ENCODE measurements at places on chromosomes 6 and 20. TPM values are rescaled to one million over a fixed set of nuclear protein-coding genes. Genes with fewer than 3 reads are reported as not detected.

ZC2HC1B gene
- total RNA-seq = 0.84 TPM

TBX18 gene
- total RNA-seq = not detected

OR2H1 gene
- not detected for total RNA-seq

SCRT2 gene
- not detected for total RNA-seq

AKAP7 gene
- total RNA-seq = 8.3 TPM

BMP7 gene
- not detected for total RNA-seq

PPP1R3G gene
- total RNA-seq = 0.24 TPM

ANKEF1 gene
- total RNA-seq = 3.0 TPM

CFB gene
- total RNA-seq = not detected

ULBP1 gene
- total RNA-seq = 0.12 TPM

DNA sequence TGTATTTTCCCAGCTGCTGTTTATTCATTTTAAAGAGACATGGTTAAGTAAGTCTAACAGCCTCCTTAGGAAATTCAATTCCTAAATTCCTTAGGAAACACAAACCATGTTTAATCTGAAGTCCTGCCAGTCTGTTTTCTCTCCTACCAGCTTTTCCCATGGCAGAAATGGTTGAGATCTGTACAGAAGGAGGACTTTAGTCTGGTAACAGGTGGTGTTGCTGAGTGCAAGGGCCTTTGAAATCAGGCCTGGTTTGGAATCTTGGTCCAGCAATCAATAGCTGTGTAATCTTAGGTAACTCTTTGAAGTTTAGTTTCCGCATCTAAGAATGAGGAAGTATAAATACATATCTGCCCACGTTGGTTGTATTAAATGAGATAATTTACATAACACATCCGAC is 232.5 kb downstream of the LAMA2 start:
- no peak for DNase-seq

- no peak for DNase-seq
Measured at GRCh38 chr6:112130878-112131277, 43.5 kb downstream of the FAM229B start.

DNA sequence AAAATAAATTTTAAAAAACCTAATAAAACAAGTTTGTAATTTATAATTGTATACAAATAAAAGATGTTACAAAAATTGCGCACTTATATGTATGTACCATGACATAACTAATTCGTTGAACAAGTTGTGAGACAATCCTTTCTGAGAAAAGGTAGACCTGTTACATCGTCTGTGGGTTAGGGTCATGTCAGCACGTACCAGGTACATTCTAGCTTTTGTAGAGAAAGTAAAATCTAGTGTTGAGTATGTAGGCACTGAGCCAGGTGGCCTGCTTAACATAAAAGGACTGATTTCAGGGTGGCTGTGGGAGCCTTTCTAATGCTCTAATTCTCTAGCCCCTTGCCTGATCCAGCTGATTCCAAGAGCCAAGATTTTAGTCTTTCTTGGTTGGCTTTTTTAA is 10.4 kb downstream of the RPL7L1 start:
- no peak for DNase-seq

DNA sequence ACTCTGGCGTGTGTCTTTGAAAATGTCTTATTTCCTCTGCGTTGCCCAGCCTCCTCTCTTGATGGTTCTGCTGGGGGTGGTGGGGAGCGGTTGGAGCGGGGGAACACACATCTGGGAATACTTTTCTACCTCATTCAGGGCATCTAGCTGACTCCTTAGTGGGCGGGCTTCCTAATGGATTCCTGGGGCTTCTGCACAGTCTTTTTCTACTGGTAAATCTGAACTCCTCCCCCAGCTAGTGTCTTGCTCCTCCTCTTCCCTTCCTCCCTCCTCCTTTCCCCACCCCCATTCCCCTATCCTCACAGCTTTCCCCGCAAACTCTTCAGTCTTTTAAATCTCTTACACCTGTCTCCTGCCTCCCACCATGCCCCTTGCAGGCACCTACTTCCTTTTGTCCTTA is 74.4 kb downstream of the PRL start:
- no peak for DNase-seq

GRCh38 chr6:135883045-135883444 is 31.5 kb downstream of the PDE7B start:
- DNase-seq = no peak

DNA sequence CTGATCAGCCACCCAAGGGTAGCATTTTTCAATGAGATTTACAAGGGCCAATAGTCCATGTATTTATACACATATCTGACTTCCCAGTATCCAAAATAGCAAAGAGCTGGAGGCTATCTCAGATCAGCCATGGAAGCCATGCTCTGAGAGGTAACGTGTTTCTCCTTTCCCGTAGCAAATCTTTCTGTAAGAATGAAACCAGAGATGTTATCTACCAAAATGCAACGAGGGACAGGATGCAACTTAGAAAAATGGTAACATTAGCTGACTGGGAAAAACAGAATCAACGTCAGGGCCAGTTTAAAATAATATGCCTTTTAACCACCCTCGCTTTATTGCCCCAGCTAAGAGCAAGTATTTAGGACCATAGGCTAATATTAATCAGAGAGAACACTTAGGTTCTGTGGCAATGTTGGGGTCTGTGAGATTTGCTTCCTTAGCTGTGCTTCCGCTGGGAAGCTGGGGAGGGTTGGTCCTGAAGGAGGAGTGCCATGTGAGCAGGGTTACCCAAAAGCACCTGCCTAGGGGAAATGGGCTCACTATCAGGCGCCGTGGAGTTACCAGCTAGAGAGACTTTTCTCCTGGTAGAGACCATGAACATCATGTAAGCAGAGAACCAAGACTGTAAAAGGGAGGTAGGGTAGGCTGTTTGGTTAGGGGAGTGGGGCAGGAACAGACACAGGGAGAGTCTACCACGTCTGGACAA is 1.2 kb downstream of the ZNF831 start:
- no peak for DNase-seq

DNA sequence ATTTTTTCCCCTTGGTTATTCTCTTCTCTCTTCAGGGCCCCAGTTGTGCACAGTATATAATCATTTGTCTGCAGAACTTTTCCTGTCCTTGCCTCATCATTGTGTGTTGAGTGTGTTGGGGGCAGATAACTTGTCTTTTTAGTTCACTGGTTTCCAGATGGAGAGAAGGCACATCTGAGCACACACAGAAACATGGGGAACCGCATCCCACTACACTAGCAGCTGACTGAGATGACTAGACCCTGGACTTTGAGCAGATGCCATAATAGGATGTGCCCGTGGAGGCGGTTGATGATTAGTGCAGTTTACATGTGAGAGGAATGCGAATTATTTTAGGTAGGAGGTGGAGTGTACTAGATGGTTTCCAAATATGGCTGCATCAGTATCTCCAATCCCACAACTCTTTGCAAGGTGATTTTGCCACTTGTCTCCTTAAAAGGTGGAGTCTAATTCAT is 26.5 kb upstream of the SH3BGRL2 start:
- no peak for DNase-seq

GRCh38 chr6:46730921-46731461 is 4.2 kb downstream of the PLA2G7 start:
- no peak for DNase-seq

GRCh38 chr6:17988422-17988944 is 1.0 kb upstream of the KIF13A start:
- no peak for DNase-seq

DNA sequence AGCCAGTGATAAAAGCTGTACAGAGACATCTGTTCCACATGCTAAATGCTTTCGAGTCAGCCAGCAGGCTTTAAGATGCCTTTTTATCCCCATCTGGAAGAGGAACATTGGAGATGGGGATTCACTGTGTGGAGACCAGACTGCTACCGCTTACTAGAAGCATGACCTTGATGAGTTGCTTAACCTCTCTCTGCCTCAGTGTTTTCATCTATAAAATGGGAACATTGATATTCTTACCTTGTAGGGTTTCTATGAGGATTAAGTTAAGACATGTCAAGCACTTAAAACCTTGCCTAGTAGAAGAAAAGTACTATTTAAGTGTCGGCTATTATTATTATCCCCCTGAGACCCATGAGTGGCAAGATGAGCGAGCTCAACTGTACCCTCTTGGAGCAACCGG is 165.3 kb upstream of the SNX9 start:
- no peak for DNase-seq

DNA sequence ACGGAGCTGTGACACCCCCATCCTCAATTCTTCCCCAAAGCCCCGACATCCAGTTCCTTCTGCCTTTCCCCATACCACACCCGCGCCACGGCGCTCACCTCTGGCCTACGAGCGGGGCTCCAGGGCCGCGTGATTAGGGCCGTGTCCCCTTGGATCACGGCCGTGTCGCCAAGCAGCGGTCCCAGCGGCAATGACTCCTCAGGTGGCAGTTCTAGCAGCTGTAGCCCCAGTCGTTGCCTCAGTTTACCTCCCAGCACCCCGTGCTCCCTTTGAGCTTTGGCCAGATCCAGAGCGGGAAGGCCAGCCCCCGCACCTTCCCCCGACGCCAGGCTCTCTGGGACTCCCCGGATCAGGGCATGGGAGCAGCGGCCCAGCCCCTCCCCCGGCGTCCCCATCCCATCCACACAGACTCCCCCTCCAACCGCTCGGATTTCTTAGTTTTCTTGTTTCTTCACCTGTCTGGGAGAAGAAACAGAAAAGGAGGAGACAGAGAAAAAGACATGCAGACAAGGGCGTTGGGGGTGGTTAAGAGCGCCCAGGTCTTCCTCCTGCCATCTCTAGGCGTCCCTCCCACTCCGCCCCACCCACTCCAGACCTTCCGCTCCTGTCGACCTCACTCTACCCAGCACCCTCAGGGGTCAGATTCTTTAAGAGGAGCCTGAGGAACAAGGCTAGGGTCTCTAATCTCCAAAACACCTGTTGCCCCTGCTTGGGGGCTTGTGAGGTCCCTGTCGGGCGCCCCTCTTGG is at the start of gene DDAH2:
DDAH2 (minus strand) TSS at position 533 of the 748 bp plus-strand sequence; CDS start at position 395, 138 bp downstream.
- DNase-seq = no peak

DNA sequence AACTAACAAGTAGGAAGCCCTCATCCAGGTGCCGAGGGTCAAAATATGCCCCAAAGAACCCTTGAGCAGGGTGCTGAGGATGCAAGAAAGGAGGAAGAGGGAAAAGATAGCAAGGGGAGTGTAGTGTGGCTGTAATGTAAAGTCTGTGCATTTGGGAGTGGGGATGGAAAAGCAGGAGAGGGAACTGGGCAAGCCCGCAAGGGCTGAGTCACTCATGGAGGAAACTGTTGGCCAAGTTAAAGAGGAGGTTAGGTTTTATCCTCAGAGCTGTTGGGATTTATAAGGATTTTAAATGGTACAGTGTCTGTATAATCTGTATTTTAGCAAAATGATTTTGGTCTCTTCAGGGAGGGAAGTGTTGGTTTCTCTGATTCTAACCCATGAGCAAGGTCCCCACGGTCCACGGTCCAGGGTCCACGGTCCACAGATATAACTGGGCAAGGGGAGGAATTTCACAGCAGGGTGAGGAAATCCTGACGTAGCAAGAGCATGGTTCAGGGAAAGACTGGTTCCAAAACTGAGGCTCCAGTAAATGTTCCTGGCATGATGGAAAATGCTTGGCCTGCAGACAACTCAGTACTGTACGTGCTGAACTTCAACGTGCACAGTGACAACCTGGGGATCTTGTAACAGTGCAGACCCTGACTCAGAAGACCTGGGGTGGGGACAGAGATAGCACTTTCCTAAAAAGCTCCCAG is 759.8 kb downstream of the PTPRT start:
- DNase-seq = no peak

- DNase-seq = no peak
Measured at GRCh38 chr6:6741264-6741663, 152.7 kb downstream of the LY86 start.

DNA sequence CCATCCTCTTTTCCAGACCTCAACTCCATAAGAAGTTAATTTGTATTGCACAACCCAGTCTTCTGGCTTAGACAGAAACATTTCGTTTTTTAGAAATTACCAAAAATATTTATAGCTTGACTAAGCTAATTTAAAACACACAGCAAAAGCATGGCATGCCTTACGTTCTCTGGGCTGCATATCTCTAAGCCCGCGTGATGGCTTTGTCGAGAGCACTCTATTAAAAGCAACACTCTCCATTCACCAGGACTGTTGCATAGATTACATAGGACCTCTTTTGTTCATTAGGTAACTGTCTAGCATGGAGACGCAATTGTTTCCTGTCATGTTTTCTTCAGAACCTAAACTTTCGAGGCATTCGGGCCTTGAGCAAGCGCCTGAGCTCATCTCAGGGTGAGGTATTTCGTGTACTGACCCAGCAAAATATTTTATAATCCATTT is 104.5 kb downstream of the IBTK start:
- no peak for DNase-seq

GRCh38 chr20:45138561-45139300 is 14.5 kb upstream of the WFDC12 start:
- DNase-seq = peak; percentile 37

DNA sequence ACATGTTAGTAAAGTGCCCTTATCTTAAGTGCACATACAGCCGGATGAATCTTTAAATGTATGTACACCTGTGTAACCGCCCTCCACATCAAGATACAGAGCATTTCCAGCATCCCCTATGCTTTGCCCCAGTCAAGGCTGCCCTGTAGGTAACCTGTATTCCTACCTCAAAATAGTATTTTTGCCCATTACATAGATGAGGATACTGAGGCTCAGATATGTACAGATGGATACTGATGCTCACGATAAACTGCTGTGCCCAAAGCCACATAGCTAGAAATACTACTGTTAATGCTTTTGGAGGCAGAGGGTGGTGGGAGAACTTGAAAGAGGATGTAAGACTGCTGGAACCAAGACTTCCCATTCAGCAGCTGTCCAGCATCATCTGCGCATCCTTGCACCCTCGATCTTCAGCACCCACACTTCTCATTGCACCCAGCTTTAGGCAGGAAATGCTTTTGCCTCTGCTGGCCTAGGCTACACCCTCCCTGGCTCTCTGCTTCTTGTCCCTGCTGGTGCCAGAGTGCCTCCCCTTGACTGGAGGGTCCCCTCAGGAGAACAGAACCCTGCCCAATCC is 27.0 kb upstream of the ZFAND3 start:
- DNase-seq = no peak

DNA sequence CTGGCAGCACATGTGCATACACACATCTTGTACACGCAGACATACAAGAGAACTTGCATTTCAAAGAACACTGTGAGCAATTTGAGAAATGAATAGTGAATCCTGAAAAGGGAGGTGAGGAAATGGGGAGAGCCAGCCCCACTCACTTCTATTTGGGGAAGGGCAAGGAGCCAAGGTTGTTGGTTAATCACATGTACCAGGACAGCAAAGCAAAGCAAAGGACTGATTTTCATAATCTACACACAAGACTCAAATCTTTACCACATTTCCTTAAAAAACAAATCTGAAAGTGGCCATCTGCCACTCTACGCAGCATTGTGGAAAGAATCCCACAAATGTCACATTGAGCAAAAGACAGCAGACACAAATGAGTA is 35.0 kb upstream of the KIF16B start:
- DNase-seq = no peak

GRCh38 chr20:58169450-58169849 is 59.0 kb downstream of the ANKRD60 start:
- no peak for DNase-seq

GRCh38 chr6:166952121-166952520 is 4.2 kb downstream of the RNASET2 start:
- DNase-seq = peak; percentile 30

DNA sequence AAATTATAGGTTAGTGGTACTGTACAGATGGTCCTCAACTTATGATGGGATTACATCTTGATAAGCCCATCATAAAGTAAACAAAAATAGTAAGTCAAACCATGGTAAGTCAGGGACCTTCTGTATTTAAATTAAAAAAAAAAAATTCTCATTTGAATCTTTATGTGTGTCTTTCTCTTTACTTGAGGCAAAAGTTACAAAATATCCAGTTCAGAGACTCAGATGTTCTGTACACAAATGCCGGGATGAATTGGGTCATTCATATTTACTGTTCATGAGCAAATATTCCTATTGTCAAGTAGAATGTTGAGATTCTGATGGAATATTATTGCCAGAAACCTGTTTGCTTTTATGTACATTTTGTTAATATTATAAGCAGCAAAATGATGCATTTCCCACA is 13.4 kb downstream of the PHACTR2 start:
- no peak for DNase-seq

Data from B cell (primary cell).